ENCODE measurements at places on chromosomes 4 and X. TPM values are rescaled to one million over a fixed set of nuclear protein-coding genes. Genes with fewer than 3 reads are reported as not detected.

LANCL3 gene
- 0.11 TPM for polyA plus RNA-seq

TMEM156 gene
- polyA plus RNA-seq, result 3.6 TPM

NRK gene
- 24.2 TPM for polyA plus RNA-seq

NXF2 gene
- 0.10 TPM for polyA plus RNA-seq

BMX gene
- 0.27 TPM for polyA plus RNA-seq

NXF2B gene
- 1.2 TPM for polyA plus RNA-seq

DNA sequence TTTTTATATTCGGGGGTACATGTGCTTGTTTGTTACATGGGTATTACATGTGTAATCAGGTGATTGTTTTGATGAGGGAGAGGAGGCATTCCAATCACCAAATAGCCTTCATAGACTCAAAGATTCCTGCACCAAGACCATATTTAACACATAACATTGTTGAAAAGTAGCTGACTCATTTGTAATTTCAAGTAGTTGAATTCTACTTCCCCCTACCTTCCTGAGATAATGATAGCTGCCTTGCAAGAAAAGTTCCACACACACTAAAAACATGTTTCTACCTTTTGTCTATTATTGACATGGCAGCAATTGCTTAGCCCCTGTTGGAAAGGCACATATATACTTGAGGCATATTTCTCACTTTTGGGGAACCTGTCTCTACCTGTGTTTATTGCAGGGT, 16.1 kb downstream of the PGAM4 start:
- no peak for DNase-seq

- no peak for DNase-seq
Measured at GRCh38 chrX:71534773-71535544, 2.1 kb downstream of the OGT start.

GRCh38 chrX:40082447-40083119, 15.2 kb downstream of the BCOR start:
- no peak for DNase-seq

- DNase-seq, result no peak
Measured at GRCh38 chr4:1511441-1512041, 105.3 kb upstream of the NKX1-1 start.

GRCh38 chr4:34108391-34108790, 2135.9 kb downstream of the ARAP2 start:
- no peak for DNase-seq

DNA sequence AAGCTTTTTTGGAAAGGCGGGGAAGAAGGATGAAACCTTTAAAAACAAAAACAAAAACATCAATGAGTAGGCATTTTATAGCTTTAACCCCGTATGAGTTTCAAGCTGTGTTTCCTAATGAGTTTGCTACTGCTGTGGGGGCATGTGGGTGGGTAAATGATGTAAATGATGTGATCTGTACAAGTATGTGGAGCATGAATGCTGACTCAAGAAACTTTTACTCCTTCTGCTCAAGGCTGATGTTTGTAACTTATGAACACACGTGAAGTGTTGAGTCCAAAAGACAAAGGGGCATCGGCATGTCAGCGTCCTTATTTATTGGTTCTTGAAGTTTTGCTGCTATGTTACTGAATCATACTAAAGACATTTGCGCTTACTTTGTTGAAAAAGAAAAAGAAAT, 76.9 kb downstream of the CLCN4 start:
- DNase-seq, result no peak

GRCh38 chrX:56787734-56788152, 58.7 kb downstream of the NBDY start:
- DNase-seq, result no peak

GRCh38 chr4:93437991-93438390, 390.6 kb upstream of the ATOH1 start:
- no peak for DNase-seq

DNA sequence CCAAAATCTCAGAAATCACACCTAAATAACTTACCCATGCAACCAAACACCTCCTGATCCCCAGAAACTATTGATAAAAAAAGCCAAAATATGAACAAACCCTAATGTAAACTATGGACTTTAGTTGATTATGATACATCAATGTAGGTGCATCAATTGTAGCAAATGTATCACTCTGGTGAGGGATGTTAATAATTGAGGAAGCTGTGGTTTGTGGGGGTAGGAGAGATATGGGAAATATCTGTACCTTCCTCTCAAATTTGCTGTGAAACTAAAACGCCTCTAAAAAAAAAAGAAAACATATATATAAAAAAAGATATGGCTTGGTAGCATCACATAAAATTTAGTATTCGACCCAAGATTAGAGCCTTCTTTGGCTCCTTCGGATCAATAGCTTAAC, 144.3 kb upstream of the CPEB2 start:
- DNase-seq, result no peak

GRCh38 chr4:98663226-98664006, 5.0 kb upstream of the TSPAN5 start:
- no peak for DNase-seq

DNA sequence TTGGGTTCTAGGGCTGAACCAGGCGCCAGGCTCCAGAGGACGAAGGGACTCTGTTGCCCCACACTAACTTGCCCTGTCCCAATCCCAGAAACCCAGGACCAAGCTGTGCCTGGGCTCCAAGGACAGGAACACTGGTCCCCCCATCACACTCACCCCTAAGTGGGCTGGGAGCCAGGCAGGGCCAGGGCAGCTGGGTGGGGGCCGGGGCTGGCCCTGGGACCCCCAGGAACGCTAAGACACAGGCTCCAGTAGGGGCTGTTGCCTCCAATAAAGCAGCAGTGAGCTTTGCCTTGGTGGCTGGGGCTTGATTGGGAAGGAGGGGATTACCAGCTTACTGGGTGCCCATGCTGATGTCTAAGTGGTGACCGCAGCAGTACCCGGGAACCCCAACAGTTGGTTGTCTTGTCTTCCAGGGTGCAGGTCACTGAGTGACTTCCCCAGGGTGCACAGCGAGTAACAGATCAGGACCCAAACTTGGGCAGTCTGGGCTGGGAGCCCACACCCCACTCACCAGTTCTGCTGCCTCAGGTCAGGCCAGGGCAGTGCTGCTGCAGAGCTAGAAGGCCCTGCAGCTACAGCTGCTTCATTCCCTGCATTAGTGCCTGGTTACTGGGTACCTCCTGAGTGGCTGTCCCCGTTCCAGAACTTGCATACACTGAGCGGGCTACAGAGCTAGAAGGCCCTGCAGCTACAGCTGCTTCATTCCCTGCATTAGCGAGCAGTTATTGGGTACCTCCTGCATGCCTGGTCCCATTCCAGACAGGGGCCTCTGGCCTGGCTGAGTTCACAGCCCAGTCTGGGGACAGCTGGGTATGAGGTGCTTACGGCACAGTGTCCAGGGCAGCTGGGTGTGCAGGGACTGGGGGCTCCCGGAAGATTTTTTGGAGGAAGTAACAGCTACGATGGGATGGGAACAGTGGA, 9.4 kb upstream of the ADD1 start:
- no peak for DNase-seq

DNA sequence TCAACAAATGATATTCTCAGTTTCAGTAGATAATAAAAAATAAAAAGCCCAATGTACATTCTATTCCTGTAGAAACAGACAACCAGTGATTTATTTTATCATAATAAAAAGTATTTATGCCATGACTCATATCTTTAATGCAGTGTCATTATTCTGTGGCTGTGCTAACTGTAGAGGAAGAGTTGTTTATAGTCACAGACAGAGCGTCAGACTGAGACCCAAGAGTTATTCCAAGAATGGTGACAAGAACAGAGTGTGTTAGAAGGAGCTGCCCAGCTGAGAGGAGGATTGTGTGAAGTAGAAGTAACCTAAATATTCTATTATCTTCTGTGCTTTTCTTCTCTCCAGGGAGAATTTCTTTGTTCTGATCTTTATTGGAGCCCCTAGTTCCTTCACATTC, 210.7 kb downstream of the PPP1R2C start:
- no peak for DNase-seq
